ENCODE measurements at places on chromosomes 2 and 18.

- DNase-seq: no peak
Observed at GRCh38 chr2:26598336-26598995, 42.7 kb downstream of the CIB4 start.

DNA sequence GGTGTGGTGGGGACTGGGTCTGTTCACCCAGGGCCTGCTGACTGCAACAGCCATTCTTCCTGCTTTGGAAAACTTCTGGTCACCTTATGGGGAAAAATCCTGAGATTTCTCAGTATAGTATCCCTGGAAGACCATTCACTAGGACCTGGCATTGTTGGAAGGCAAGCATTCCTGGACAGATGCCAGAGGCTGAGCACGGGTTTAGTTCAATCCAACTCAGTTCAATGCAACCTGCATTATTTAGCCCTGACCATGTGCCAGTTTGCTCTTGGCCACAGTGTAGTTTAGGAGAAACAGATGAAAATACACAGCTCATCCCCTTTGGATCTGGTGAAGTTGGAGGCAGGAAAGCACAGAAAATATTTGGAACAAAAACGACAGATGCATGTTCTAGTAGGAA is 95.9 kb downstream of the LPIN1 start:
- DNase-seq: no peak

GRCh38 chr2:42055573-42056514 is 8.0 kb downstream of the PKDCC start:
- no peak for DNase-seq

DNA sequence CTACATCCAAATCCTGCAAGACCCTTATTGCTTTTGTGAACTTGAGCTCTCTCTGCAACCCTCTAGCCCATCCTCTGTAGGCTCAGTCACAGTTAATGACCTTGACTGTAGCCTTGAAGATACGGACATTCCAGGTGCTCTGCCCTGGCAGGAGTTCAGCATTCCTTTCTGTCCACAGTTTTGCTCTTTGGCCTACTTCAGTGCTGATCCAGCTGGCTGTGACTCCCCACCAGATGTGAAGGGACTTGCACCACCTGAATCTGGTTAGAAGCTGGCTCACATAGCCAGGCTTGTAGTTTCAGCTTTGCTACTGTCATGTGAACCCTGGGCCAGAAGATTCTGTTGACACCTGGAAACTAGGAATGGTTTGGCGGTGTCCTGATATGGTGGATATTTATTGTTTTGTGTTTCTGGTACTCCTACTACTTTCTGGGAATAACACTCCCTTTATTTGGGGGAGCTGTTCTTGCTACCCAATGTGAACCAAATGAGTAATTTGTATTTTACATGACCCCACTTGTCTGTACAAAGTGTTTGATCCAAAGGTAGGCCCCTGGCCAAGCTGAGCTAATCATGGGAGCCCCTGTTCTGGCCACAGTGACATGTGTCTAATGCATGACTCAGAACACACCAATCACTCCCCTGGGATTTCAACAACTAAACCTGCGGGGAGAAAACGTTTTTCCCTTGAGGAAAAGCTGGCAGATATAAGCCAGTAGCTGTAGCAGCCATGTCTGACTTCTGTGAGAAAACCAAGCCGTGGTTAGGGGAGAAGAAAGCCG is 73.4 kb downstream of the CDCA7 start:
- DNase-seq: no peak
